Right cardiac atrium (tissue), 5 donors: ENCODE measurements at places on chromosomes 12 and 14. TPM values are rescaled to one million over a fixed set of nuclear protein-coding genes. Genes with fewer than 3 reads are reported as not detected.
A peak's percentile ranks its signal among the peaks of the same experiment; 100 is the strongest.

DNA sequence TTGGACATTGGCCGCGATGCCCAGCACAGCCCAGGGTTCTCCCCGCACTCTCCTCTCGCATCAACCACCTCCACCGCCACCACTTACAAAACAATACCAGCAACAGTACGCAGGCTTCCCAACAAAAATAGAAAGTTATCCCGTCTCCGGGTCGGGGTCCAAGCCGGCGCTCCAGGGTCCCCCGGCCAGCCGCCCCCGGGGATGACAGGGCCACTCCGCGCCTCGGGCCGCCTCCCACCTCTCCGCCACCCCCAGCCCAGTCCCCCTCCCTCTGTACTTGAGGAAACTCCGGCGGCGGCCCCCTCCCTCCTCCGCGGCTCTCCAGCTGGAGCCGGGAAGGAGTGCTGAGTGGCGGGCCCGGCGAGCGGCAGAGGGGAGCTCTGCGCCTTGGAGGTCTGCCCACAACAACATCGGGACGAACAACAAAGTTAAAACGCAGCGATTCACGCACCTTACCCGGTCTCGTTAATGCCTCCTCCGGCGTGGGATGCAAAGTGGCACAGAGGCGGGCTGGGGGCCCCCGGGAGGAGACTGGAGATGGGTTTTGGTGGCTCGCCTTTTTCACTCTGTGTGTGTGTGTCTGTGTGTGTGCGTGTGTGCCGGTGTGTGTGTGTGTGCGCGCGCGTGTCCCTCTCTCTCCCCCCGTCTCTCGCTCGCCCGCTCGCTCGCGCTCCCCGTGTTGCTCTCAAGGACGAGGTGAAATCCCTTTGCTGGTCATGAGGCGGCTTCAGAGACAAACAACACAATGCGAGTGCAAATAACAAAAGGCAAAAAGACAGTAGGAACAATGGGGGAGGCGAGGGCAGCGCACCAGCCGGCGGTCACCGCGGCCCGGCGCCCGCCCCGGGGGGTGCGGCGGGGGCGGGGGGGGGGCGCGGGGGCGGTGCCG lies 386.8 kb downstream of the BCAT1 start:
- DNase-seq = peak; percentile 89

GRCh38 chr12:78671295-78671694 lies 193.3 kb upstream of the SYT1 start:
- no peak for DNase-seq

- DNase-seq = no peak
Measured at GRCh38 chr14:98932431-98933325, 339.3 kb downstream of the BCL11B start.

DNA sequence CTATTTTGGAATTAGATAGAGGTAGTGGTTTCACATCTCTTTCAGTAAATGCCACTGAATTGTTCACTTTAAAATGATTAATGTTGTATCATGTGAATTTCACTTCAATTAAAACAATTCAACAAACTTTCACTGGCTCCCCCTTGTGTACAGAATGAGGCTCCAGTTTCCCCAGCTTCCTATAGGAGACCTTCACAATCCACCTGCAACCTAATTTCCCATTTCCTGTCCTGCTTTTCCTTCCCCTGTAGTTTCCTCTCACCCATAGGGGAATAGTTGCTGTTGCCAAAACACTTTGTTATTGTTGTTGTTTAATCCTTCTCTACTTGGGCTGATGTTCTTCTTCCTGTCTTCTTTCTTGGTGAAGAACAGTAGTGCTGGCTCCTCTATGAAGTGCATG lies 59.8 kb downstream of the NPAS3 start:
- no peak for DNase-seq

- DNase-seq = peak; percentile 76
Measured at GRCh38 chr12:69879007-69879960, 54.3 kb downstream of the MYRFL start.

DNA sequence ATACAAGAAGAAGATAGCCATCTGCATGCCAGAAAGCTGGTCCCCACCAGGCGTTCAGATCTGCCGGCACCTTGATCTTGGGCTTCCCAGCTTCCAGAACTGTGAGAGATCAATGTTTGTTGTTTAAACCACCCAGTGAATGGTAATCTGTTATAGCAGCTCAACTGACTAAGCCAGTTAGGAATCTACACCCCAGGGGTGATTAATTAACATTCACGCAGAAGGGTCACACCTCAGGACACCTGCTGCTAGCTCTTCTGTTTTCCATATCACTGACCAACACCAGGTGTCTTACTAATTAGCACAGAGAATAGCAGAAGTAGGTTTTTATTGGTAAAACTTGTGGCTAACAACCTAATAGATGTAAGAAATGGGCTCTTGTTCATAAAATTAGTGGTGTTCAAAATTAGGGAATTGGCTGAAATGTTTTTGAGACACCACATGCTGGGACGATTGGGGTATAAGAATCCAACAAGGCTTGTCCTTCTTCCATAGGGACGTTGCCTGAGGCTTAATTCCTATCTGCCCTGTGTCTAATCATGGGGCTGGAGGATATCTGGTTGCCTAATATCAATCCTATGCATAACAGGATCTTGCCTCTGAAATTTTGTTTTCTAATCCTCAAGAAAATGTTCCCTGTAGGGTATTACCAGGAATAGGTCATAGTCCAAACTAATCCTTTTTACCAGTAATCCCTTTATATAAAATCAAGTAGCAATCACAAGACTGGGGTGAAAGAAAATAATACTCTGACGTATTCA lies 42.0 kb upstream of the CHST11 start:
- DNase-seq = no peak

Gene TPH2
- not detected for polyA plus RNA-seq
